ENCODE measurements at places on chromosomes 7 and 10.

DNA sequence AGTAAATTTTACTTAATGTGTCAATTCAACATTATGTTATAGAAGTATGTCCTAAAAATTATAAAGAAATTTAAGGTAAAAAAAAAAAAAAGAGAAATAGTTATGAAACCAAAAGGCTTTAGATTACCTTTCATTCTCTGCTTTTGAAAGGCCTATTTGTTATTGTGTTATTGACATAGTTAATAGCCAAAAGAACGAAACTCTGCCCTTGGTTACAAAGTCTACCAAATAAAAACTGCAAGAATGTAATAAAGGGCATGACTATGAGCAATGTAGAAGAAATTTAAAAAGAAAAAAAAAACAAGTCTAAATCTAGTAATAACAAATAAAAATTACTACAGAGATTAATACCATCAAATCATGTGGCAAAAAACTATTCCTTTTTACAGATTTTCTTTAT lies 10.6 kb downstream of the ACBD5 start:
- no peak for DNase-seq

DNA sequence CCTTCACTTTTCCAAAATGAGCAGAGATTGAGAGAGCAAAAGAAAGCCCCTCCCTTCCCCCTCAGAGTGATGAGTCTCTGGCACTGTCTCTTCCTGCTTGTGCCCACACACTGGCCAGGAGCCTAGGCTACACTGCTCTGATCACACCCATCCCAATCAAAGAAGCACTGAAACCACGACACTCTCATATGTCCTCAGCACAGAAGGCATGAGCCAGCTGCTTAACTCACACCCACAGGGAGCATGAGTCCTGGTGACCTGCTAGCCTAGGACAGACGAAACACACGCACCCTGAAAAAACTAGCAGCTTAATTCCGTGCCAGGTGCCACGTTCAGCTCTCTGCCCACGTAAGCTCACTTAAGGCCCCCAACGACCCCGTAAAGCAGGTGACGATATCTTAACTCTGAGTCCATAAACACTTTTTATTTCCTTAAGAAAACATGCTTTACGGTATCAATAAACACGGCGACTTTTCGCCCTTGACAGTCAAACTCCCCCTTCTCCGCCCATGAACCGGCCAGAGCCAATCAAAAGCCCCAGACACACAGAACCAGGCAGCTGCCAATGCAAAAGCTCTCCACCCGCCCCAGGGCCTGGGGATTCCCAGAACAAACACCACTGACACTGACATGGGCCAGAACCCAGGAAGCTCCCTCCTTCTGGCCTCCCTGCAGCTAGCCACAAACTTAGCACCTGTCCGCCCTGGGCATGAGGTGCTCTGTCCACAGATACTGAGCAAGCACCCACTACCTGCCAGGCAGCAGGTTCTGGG lies 69.0 kb downstream of the TNRC18 start:
- no peak for DNase-seq

DNA sequence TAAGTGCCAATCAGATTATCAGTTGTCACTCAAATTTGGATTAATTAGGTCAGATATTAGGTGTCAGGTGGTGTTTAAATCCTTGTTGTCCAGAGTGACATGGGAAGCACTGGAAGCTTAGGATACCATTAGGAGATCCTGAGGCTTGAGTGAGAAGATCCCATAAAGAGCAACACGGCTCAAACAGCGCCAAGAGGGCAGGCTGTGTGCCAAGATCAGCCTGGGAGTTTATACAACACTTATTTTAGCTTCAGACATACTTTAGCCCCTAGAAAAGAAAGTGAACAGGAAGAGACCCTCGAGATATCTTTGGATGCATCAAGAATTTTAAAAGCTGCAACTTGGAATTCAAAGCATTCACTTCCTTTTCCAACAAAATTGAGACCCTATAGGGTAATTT lies 14.2 kb upstream of the ACTA2 start:
- no peak for DNase-seq

DNA sequence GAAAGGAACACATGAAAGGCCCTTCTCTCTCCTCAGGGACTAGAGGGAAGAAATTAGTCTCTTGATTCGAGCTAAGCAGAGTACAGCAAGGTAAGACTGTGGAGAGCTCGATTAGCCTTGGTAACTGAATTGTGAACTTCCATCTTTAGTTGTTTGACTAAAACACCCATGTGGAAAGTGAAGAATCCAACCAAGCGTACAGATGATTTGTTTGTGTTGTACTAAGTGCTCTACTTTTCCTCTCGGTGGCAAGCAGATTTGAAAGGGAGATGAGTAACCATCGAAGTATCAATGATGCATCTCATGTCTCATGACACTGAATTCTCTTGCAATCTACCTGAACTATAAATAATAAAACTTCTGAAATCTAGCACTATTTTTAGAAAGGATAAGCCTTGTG lies 80.7 kb downstream of the FZD1 start:
- no peak for DNase-seq

DNA sequence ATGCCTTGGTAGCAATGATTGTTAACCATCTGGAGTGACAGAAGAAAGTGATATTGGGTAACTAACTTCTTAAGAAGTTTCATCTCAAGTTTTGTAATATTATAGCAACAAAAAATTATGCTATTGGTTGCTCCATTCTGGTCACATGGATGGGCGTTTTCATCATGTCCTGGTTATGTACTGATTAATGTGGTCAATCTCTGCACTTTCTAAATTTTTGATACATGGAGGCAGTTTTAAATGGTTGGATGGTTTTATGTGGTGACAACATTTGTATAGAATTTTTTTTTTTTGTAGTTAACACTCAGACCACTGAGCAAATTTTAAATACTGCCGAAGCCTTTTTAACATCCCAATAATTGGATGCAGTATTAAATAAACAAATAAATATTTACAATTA lies 55.2 kb upstream of the CCAR1 start:
- DNase-seq, result no peak

DNA sequence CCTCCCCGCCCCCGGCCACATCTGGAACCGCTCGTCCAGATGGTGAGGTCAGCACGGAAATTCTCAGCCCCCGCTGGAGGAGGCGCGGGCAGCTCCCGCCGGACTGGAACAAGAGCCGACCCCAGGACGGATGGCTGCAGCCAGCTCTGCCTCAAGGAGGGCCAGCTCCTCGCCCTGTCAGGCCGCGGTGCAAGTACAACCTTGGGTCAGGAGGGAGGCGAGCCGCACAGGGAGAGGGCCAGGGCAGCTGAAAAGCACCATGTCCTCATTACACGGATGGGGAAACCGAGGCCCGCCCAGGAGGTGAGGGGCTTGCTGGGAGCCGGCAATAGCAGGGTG lies 3.8 kb upstream of the GRIFIN start:
- no peak for DNase-seq

Data from DMS 273 treated with DMSO at 0.1 percent for 48 hours (cell line).